ENCODE measurements at places on chromosomes 2 and 18.
A peak's percentile ranks its signal among the peaks of the same experiment; 100 is the strongest.

- no peak for DNase-seq
- peak overlapping the region; percentile 85 for H3K27ac ChIP-seq
- peaks cover 26% of the 10 kb centered on the region for H3K4me1 ChIP-seq
- H3K27me3 ChIP-seq, result no peaks in the 10 kb centered on the region
- H3K36me3 ChIP-seq, result peaks cover 4% of the 10 kb centered on the region
These were observed 24.6 kb downstream of the THAP4 start for GRCh38 chr2:241612156-241613016.

DNA sequence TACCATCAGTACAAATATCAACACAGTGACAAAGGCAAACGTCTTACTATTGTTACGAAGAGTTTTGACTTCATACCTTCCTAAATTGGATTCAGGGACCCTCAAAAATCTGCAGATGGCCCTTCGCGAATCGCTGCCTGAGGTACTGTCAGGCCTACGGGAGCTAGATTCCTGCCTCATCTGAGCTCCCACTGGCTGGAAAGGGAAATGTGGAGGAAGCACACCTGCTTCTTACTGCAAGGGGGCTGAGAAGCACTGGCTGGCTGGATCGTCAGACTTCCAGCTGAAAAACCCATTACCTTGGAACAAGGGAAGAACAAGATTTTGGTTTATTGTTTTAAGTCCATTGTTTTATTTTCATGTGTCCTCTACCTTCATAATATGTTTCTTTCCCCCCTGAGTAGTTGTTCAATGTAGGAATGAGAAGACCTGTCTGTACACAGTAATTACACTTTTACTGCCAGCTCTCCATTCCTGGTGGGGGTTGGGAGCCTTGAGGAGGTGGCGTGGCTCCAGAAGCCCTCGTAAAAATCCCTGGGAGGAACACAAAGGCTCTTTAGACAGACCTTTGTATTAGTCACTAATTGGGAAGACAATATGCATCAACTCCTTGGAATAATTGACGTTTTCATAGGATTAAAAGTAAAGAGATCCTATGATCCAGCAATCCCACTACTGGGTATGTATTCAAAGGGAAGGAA, 124.1 kb upstream of the NOSTRIN start:
- H3K4me1 ChIP-seq, result peaks cover 17% of the 10 kb centered on the region
- H3K27me3 ChIP-seq, result no peaks in the 10 kb centered on the region
- H3K27ac ChIP-seq, result no peak overlapping the region
- no peak for DNase-seq

DNA sequence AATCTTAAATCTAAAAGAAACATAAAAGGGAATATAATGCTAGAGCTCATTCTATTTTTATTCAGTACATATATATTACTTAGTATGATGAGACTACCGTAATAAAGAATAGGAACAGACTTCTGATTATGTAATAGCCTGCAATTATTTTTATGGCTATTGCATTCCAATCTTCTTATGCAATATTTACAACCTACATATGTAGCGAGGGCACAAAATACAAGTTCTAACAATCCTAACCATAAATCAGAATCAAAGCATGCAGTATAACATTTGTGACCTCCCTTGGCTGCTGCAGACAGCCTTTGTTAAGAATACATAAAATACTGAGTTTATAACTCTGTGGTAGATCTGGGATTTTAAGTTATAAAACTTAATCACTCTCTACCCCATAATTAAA, 177.6 kb downstream of the BABAM2 start:
- DNase-seq, result no peak
- no peaks in the 10 kb centered on the region for H3K27me3 ChIP-seq
- no peak overlapping the region for H3K27ac ChIP-seq
- no peak overlapping the region for H3K4me3 ChIP-seq
- peaks cover 4% of the 10 kb centered on the region for H3K4me1 ChIP-seq
- no peaks in the 10 kb centered on the region for H3K36me3 ChIP-seq

DNA sequence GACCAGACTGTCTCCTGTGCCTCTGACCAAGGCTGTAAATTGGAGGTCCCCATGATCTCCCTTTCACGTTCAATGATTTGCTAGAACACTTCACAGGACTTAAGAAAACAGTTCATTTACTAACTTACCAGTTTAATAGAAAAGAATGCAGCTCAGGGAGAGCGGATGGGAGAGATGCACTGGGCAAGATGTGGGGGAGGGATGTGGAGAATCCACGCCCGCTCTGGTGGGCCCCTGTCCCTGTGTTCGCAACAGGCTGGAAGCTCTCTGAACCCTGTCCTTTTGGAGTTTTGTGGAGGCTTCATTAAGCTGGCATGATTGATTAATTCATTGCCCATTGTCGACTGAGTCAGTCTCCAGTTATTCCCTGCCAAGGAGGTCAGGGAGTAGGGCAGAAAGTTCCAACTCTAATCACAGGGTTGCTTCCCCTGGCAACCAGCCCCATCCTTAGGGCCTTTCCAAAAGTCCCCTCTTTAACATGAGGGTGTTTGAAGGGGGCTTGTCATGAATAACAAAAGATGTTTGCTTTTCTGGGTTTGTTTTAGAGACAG, 257.1 kb downstream of the ACKR3 start:
- no peak for DNase-seq
- peaks cover 58% of the 10 kb centered on the region for H3K4me1 ChIP-seq
- H3K27ac ChIP-seq, result no peak overlapping the region
- H3K4me3 ChIP-seq, result no peak overlapping the region

GRCh38 chr18:10051877-10052631, 138.2 kb downstream of the VAPA start:
- no peaks in the 10 kb centered on the region for H3K4me1 ChIP-seq
- no peak overlapping the region for H3K27ac ChIP-seq
- H3K4me3 ChIP-seq, result no peak overlapping the region
- no peaks in the 10 kb centered on the region for H3K27me3 ChIP-seq
- H3K36me3 ChIP-seq, result no peaks in the 10 kb centered on the region
- DNase-seq, result no peak

GRCh38 chr2:126792186-126792585, 106.5 kb upstream of the TEX51 start:
- no peak overlapping the region for H3K27ac ChIP-seq
- H3K4me3 ChIP-seq, result no peak overlapping the region
- peaks cover 12% of the 10 kb centered on the region for H3K4me1 ChIP-seq
- H3K27me3 ChIP-seq, result no peaks in the 10 kb centered on the region
- H3K36me3 ChIP-seq, result no peaks in the 10 kb centered on the region

DNA sequence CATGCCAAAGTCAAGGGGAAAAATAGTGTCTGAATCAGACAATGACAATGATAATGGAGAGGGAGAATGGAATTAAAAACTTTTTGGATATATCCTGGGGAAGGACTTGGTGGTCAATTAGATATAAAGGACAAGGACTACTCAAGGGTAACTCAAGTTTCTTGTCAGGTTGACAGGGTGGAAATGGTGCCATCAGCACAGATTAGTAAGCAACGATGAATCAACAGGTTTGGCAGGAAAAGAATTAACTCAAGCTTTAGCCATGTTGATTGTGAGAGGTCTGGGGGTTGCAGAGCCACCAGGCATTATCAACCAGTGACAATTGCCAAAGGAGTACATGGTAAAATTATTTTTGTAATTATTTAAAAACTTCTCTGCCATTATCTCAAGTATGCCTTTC, 35.8 kb upstream of the SPATS2L start:
- peaks cover 26% of the 10 kb centered on the region for H3K4me1 ChIP-seq
- DNase-seq, result no peak
- H3K4me3 ChIP-seq, result no peak overlapping the region
- H3K36me3 ChIP-seq, result no peaks in the 10 kb centered on the region
- H3K27ac ChIP-seq, result no peak overlapping the region
- H3K27me3 ChIP-seq, result no peaks in the 10 kb centered on the region

DNA sequence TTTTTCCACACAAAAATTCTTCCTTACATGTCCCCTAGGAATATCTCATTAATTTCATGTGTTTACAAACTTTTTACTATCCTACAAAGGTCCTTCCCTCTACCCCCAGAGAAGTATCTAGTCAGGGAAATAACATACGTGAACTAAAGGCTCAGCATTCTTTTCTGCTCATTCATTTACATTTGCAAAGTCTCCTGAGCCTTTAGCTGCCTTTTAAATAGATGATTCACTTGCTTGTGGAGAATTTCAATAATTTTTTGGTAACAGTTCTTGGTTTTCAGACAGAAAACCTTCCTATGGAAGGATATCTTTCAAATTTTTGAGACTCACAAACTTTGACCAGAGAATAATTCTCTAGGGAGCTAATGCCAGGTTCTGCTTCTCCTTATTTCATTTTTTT, 81.5 kb upstream of the RMDN2 start:
- H3K27ac ChIP-seq, result peak overlapping the region; percentile 84
- H3K27me3 ChIP-seq, result no peaks in the 10 kb centered on the region
- peaks cover 25% of the 10 kb centered on the region for H3K4me1 ChIP-seq
- no peak overlapping the region for H3K4me3 ChIP-seq
- no peak for DNase-seq

DNA sequence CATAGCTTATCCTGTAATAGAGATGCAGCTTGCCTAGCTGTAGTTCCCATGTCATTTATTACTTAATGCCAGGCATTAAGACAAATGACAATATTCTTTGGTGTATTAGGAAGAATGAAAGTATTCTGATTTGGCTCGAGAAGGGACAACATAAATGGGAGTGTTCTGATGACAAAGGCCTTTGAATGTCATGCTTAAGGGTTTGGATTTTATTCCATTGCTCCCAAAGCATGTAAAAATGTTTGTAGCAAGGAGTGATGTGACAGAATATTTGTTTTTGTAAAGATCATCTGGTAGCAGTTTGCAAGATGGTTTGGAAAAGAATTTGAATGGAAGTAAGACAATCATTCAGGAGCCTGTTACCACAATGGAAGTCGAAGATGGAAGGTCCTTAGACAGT, 30.4 kb downstream of the EEF1B2 start:
- no peaks in the 10 kb centered on the region for H3K36me3 ChIP-seq
- H3K27ac ChIP-seq, result no peak overlapping the region
- H3K27me3 ChIP-seq, result no peaks in the 10 kb centered on the region
- peaks cover 6% of the 10 kb centered on the region for H3K4me1 ChIP-seq
- DNase-seq, result no peak
- no peak overlapping the region for H3K4me3 ChIP-seq

DNA sequence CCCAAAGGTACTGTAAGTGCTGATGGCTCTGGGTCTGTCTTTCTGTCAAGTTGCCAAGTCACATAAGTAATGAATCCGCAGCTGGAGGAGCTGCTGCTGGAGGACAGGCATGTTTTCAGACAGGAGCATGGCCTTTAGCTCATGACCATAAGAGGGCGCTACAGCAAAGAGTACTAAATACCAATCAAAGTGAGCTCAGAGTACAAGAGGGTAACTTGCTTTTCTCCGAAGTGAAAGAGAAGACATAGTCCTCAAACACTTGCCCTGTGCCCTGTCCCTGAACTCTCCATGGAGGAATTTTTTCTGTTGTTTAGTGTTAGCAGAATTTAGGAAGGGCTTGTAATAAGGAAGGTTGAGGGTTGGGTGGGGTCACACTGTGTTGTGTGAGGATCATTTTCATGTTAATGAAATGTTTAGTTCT, 58.0 kb upstream of the EML6 start:
- peak overlapping the region; percentile 76 for H3K27ac ChIP-seq
- H3K27me3 ChIP-seq, result no peaks in the 10 kb centered on the region
- H3K4me1 ChIP-seq, result peaks cover 9% of the 10 kb centered on the region
- H3K36me3 ChIP-seq, result peaks cover 88% of the 10 kb centered on the region
- DNase-seq, result peak; percentile 65
